ENCODE measurements at places on chromosomes 6 and 20. TPM values are rescaled to one million over a fixed set of nuclear protein-coding genes. Genes with fewer than 3 reads are reported as not detected.

TAAR6 gene
- total RNA-seq: not detected

GPSM3 gene
- total RNA-seq: 131 TPM

TTK gene
- total RNA-seq: 0.52 TPM

IMPG1 gene
- not detected for total RNA-seq

PBOV1 gene
- not detected for total RNA-seq

WDR27 gene
- total RNA-seq: 8.3 TPM

WFDC2 gene
- total RNA-seq: not detected

ABCC10 gene
- total RNA-seq: 12.3 TPM

DEFB115 gene
- total RNA-seq: not detected

ALDH8A1 gene
- 1.5 TPM for total RNA-seq

NRN1 gene
- total RNA-seq: 0.31 TPM

XRN2 gene
- 96.6 TPM for total RNA-seq

PRL gene
- total RNA-seq: not detected

PSORS1C1 gene
- not detected for total RNA-seq

APOBEC2 gene
- total RNA-seq: not detected

ARMH2 gene
- not detected for total RNA-seq

NKAPL gene
- 0.21 TPM for total RNA-seq

SLC52A3 gene
- total RNA-seq: not detected

PXMP4 gene
- 2.4 TPM for total RNA-seq

AIF1 gene
- total RNA-seq: 245 TPM

OR2B6 gene
- not detected for total RNA-seq

CYP39A1 gene
- not detected for total RNA-seq

KIF6 gene
- not detected for total RNA-seq

SOX4 gene
- total RNA-seq: 16.5 TPM

HRH3 gene
- total RNA-seq: not detected

ID4 gene
- not detected for total RNA-seq

PTGIS gene
- under 0.01 TPM for total RNA-seq

SALL4 gene
- not detected for total RNA-seq

SDCBP2 gene
- 0.42 TPM for total RNA-seq

VPS16 gene
- total RNA-seq: 16.6 TPM

NKX2-2 gene
- not detected for total RNA-seq

COL11A2 gene
- total RNA-seq: 0.63 TPM

NKX2-4 gene
- total RNA-seq: not detected

Measured in mononuclear cell (primary cell).